ENCODE measurements at places on chromosomes 12 and 14.

DNA sequence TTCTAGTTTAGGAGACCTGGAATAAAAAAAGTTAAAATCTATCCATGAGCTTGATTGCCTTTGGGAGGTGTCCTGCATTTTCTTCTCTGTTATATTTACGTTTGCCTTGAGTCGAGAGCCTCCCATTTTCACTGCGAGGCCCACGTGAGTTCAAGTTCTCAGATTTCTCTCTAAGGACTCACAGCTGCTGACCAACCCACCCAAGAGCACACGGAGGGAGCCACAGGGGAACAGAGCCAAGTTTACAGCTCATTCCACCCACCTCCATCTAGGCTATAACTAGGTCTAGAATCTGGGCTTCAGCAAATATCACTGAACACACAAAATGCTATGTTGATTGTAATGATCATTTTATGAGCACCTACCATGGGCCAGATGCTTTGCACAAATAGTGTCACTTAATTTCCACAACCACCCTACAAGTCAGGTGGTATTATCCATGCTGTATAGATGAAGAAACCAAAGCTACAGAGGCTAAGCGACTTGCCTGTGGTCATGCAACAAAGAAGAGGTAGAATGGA is 16.7 kb downstream of the ALDH1L2 start:
- no peak for DNase-seq

DNA sequence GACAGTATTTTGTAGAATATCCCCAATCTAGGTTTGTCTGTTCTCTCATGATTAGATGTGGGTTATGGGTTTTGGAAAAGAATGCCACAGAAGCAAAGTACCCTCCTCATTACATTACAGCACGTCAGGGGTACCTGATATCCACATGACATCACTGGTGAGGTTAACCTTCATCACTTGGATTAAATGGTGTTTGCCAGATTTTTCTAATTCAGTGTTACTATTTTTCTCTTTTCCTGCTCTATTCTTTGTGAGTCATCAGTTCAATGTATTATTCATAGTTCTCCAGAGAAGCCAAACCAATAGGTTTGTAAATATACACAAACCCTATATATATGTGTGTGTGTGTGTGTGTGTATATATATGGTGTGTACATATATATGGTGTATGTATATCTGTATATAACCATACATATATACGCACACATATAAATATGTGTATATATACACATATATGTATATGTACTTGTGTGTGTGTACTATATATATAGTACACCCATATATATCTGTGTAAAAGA is 131.4 kb downstream of the LMNTD1 start:
- DNase-seq, result no peak

GRCh38 chr12:131941987-131942341 is 7.8 kb upstream of the EP400 start:
- no peak for DNase-seq

GRCh38 chr12:55742719-55743405 is at the start of gene GDF11:
GDF11 (plus strand) TSS chr12:55743122; CDS start chr12:55743317, 195 bp downstream.
- DNase-seq, result peak; percentile 65

GRCh38 chr14:89794096-89794495 is 160.4 kb downstream of the EFCAB11 start:
- DNase-seq, result no peak

DNA sequence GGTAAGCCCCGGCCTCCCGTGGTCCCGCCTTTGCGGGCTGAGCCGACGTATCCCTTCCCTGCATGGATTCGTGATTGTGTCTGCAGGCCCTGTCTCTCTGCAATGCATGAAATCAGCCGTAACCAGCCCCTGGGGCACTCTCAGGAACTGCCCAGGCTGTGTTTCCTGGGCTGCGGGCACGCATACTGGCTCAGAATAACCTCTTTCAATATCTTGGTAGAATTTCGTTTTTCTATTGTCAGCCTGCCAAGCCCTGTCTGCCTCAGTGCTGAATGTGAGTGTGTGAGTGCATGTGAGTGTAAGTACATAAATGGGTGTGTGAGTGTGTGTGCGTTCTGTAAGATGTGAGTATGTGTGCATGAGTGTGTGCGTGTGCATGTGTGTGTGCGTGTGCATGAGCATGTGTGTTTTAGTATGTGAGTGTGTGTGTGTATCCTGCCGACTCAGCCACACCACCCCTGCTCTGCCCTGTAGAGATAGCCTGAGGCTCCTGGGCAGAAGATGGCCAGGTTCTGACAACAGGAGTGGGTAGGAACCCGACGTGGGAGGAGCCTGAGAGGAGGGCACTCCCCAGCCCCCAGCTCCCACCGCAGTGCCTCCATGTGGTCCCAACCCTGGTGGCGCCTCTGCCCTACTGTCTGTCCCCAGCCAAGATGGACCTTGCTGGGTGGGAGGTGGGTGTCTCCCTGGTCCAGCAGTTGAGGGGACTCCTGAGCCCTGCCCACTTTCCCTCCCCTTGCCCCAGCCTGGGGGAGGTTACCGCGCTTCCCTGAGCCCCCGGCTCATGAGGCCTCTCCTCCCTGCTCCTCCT is 268.8 kb downstream of the ADGRD1 start:
- no peak for DNase-seq

- DNase-seq, result no peak
These were observed 4.9 kb upstream of the LRIG3 start for GRCh38 chr12:58925111-58925611.

DNA sequence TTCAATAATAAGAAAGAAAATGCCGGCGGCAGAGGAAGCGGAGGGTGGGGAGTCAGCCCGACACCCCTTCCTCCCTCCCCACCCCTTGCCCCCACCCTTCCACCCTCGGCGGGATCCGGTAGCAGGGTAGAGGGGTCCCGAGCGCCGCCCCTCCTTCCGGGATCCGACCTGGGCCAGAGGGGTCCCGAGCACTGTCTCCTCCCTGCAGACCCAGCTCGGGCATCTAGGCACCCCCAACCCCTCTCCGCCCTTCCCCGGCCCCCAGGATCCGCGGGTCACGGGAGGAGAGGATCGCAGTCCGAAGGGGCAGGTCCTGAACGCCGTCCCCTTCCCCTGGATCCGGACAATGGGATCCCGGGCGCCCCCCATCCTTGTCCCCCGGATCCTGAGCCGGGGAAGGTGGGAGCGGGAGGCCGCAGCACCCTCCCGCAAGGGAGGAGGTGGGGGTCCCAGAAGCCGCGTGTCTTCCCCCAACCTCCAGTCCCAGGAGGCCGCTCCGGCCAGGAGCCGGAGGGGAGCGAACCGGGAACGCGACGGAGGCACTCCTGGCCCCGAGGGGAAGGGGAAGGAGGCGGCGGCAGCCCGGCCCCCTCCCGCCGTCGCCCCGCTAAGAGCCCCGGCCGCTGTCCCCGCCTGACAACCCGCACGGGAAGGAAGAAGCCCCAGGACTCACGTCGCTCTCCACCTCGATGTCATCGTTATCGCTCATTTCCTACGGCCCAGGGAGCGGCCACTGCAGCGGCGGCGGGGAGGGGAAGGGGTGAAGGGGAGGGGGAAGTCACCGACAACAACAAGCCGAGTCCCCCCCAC is 481 bp downstream of the MAX start:
- DNase-seq, result peak; percentile 23

DNA sequence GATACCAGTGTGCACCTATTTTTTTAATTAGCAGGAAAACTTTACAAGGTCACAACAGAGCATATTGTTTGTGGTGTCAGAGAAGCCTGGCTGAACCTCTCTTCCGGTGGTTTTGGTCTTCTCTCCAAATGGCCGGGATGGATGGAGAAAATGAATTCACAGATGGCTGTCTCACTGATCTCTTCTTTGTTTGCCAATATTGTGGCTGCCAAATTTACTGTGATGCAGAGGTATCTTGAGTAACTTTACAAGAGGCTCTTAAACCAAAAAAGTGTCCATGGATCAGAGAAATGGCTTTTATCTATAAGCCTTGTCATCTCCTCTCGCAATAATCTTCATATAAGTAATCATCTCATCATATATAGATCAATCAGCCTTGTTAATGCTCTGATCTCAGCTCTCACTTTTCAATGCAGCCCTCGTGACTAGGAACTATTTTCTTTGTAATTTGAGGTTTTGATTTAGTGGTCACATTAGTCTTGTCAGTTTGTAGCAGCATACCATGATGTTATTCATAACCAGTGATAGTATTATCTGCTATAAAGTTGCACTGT is 308.1 kb downstream of the EGLN3 start:
- no peak for DNase-seq

DNA sequence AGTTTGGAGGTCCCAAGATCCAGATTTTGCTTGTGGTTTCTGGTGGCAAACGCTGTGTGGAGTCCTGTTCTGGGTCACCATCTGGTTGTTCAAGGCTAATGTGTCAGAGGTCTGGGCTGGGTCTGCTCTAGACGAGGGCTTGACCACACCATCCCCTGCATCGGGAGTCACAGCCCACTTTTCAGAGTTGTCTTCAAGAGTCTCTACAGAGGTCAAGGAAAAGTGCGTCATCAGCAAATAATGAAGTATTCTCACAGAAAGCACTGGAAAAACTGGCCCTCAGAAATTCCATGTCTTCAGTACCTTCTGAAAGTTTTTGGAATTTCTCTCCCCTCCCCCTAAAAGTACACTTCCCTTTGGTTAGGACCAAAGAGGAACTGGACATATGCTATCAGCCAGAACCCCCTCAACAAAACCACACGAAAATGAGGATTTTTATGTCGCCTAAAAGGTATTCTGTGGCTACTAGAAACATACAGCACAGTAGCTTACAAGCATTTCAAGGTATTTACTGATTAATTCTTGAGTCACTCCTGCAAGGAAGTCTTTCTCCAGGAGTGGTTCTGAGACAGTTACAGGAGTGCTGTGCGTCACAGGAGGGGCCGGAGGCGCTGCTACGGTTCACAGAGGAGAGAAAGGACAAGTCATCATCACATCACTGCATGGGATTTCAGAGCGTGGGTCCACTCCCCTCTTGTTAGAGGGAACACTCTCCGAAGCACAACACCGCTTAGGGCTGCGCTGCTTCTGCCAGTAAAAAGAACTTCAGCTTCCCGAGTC is 35.4 kb downstream of the RAD52 start:
- DNase-seq, result no peak

DNA sequence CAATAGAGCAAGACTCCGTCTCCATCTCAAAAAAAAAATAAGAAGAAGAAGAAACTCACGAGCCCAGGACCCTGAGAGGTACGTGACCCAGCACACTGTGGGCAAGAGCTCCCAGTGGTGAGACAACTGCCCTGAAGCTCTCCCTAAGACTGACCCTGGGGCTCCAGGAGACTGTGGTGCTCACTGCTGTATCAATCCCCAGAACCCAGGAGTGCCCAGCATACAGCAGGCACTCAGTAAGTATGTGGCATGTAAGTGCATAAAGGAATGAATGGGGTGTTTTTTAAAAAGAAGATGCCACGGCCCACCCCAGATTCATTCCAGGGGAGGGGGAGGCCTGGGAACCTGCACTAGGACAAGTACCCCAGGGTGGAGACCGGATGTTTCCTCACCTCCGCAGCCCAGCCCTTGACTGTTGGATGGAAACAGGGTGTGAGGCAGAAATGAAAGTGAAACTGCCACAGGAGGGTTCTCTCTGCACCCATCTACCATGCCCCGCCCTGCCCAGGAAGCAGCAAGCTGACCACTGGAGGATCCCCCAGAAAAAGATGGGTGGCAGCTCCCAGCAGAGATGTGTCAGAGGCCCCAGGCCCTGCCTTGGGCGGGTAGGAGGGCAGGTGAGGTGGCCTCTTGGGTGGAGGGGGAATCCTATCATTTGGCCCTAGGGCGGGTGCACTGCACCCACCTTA is 12.2 kb downstream of the ITPK1 start:
- DNase-seq, result peak; percentile 86

All from GM12892 (cell line).